Stimulated activated CD4-positive, alpha-beta T cell treated with anti-CD3 and anti-CD28 coated beads, Interleukin-1b, Interleukin-23, amount 100 ng/mL, for 1 hour (primary cell): ENCODE measurements at places on chromosomes 13 and 19.

DNA sequence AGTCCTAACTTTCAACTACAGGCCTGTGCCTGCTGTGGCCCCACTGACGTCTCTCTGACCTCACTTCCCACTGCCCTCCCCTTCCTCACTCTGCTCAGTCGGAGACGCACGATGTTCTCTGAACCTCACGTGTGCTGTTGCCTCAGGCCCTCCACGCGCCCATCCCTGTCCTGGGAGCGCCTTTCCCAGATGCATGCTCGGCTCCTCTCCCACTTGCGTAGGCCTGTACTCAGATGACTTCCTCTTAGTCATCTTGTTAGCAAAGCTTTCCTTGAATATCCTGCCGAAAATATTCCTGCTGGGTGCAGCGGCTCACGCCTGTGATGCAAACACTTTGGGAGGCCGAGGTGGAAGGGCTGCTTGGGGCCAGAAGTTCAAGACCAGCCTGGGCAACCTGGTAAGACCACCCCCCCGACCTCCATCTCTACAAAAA, 9.3 kb upstream of the SYT5 start:
- DNase-seq = no peak

DNA sequence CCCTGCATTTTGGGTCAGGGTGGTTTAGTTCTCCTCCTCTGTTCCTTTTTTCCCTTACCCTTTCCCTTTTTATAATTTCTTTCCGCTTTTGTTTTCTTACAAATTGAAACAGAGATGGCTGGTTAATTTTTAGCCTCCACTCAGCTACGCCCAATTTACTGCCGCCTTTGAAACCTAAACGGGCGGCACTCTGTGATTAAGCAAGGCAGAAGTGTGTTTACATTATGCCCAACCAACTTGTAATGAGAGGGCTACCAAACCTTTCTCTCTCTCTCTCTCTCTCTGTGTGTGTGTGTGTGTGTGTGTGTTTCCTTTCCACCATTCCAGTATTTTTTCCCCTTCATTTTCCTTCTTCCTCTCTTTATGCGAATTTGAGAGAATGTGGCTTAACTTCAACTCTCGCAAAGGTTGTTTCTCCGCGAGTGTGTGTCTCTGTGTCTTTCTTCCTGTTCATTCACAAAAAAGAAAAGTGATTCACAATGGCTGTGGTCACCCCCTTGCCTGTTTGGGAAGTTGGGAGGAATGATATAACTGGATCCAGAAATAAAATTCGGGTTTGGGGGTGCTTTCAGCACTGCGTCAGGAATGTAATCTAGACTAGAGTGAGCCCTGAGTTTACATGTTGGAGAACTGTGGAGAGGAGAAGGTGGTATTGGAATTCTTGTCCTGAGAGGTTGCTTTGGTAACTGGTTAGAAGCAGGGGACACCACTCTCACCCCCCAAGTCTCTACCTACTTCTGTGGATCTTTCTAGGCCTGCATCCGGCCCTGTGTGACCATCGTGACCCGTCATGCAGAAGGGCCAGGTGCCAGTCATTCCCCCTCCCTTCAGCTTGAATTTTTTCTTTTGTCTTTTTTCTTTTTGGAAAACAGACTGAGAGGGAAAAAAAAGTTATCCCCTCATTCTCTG, 31.4 kb downstream of the NFIX start:
- DNase-seq = no peak

- no peak for DNase-seq
Observed at GRCh38 chr13:72198042-72198441, 331.0 kb upstream of the DACH1 start.

DNA sequence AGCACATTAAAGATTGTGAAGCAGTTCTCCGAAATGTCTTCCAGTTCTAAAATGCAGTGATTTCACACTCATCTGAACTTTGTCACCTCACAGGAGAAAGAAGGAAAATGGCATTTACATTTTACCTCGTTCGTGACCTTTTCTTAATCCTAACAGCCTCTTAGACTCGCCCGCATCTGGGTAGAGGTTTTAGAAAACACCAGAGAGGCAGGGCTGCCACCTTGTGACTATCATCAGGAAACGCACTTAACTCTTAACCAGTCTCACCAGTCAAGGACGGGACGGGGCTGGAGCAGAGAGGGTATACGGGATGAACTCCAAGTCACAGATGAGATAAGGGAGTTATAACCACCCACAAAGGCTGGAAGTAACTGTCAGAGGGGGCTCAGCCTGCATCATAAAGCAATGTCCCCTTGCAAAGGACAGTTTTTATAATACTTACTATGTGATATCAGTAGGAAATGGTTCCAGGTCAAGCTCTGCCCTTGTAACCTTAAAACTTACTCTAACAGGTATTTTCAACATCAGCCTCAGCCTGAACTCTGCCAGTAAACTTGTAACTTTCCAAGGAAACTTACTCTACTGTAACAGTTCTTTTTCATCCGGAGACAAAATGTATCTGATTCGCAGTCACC, 8.6 kb upstream of the CEACAM6 start:
- DNase-seq = no peak

- no peak for DNase-seq
Observed at GRCh38 chr13:85386424-85386823, 412.8 kb downstream of the SLITRK6 start.

- DNase-seq = no peak
Observed at GRCh38 chr19:33639035-33639681, 17.4 kb downstream of the CHST8 start.

GRCh38 chr19:15237759-15238638, 5.8 kb upstream of the EPHX3 start:
- DNase-seq = no peak

DNA sequence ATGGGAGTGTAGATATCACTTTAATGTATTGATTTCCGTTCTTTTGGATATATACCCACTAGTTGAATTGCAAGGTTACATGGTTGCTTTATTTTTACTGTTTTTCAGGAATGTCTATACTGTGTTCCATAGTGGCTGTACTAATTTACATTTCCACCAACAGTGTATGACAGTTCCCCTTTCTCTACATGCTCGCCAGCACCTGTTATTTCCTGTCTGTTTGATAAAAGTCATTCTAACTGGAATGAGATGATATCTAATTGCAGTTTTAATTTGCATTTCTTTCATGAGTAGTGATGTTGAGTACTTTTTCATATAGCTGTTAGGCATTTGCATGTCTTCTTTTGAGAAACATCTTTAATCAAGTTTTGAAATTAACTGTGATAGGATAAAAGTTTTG, 818.6 kb downstream of the SLITRK6 start:
- no peak for DNase-seq

DNA sequence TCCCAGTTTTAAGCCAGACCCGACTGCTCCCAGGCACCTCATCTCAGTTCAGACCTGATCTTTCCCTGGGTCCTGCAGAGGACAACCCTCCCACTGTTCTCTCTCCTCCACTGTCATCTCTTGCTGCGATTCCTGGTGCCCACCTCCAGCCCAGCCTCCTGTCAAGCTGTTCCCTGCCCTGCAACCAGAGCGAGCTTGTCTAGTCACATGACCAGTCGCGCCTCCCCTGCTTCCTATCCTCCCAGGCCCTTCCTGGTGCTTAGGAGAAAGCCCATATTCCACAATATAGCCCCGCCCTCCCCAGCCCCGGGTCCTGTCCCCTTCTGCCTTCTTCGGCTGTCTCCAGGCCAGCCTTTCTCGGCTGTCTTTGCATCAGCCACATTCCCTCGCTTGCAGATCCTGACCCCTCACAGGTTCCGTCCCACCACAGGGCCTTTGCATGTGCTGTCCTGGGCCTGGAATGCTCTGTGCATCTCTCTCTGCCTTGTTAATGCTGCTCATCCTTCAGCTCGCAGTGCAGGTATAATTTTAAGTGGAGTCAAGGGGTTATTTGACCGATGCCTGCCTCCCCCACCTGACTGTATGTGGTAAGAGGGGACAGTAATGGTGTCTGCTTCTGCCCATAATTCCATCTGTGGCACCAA, 88.8 kb downstream of the IER2 start:
- DNase-seq = no peak

GRCh38 chr19:48872884-48873475, 759 bp downstream of the PPP1R15A start:
- DNase-seq = no peak

DNA sequence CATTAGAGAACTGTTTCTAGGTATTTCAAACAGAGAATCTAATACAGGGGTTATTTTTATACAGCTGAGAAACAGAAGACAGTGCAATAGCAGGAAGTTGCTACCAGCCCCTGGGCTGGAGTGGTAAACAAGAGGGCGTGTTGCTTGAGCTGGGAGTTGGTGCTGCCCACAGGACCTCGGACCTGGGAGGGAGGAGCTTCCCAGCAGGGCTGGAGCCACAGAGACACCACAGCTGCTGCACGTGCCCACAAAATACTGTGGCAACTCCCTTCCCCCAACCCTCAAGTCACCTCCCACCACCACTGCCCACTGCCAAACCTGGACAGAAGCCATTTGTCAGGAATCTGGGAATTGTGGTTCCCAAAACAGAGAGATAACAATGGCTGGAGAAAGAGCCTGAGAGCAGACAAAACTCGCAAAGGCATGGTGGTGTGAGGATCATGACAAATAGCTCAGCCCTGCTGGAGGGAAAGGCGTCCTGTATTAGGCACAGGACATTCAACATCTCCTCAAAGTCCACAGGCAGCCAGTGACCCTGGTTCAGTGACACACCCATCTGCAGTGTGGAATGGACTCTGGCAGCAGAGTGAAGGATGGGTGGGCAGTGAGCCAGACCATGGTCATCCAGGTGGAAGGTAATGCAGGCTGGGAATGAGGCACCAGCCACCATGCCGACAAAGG, 57.2 kb downstream of the SPATA13 start:
- DNase-seq = no peak

- DNase-seq = no peak
Observed at GRCh38 chr13:110645750-110646149, 30.4 kb downstream of the NAXD start.

DNA sequence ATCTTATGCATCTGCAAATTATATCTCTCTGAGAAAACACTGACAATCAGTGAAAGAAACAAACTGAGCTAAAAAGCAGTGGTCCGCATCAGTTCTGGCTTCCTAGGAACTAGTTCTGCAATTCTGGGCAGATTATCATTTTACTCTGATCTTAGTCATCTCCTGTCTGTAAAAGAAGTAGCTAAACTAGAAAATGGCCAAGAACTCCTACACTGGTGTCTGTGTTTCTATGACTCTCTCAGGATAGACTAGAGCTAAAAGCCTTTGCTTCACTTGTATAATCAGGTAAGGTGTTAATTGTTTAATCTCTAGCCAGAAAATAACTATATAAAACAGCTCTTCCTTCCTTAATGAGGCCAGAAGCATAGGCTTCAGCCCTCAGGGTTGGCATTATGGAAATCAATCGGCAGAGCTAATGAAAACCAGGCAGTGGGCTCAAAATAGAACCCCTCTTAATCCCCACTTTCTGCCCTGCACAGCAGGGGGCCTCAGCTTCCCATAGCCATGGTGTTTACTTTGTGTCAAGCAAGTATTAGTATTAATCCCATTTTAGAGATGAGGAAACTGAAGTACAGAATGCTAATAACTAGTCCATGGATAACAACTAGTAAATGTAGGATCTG, 459.2 kb downstream of the FGF14 start:
- no peak for DNase-seq

- DNase-seq = no peak
Observed at GRCh38 chr19:46413262-46414031, at the start of gene CCDC8. CCDC8 (minus strand) TSS chr19:46413564; CDS start chr19:46412810, 754 bp downstream.

DNA sequence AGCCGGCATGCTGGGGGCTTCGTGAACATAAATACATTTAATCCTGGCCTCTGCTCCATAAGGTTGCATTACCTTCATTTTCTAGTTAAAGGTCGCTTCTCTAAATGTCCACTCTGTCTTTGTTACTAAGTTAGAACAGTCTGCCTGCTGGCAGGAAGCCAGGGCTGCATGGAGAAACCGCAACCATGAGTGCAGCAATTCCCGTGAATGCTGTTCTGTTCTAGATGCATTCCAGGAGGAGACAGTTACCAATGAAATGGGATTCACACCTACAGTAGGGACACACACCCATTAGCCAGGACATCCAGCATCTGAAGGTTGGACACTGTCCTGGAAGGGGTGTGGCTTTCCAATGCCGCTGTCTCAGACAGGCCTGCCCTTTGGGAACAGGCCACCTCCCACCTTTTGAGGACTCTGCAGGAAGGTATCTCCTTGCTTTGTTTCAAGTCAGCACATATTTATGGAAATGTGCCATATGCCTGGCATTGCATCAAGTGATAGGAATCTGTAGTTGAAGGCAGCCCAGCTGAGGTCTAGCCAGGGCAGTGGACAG, 129.7 kb downstream of the SLC7A1 start:
- DNase-seq = no peak
